Activated B cell treated with CpG ODN at 0.5 μM for 24 hours (primary cell): ENCODE measurements at places on chromosomes 12 and 14.
A peak's percentile ranks its signal among the peaks of the same experiment; 100 is the strongest.

- DNase-seq: no peak
- peaks cover 2% of the 10 kb centered on the region for H3K27me3 ChIP-seq
- no peaks in the 10 kb centered on the region for H3K36me3 ChIP-seq
Measured at GRCh38 chr14:63214417-63215196, 10.4 kb downstream of the RHOJ start.

GRCh38 chr12:753611-754472 lies 1.5 kb downstream of the WNK1 start:
- H3K4me1 ChIP-seq: peaks cover 41% of the 10 kb centered on the region
- H3K27me3 ChIP-seq: no peaks in the 10 kb centered on the region
- peak; percentile 48 for DNase-seq

- no peaks in the 10 kb centered on the region for H3K4me1 ChIP-seq
- H3K4me3 ChIP-seq: no peak overlapping the region
- no peaks in the 10 kb centered on the region for H3K36me3 ChIP-seq
- H3K27ac ChIP-seq: no peak overlapping the region
- no peak for DNase-seq
- peaks cover 14% of the 10 kb centered on the region for H3K27me3 ChIP-seq
Measured at GRCh38 chr12:131112700-131113290, 159.1 kb downstream of the ADGRD1 start.

- no peak overlapping the region for H3K4me3 ChIP-seq
- H3K36me3 ChIP-seq: no peaks in the 10 kb centered on the region
- no peaks in the 10 kb centered on the region for H3K4me1 ChIP-seq
- H3K27me3 ChIP-seq: peaks cover 18% of the 10 kb centered on the region
- no peak for DNase-seq
Measured at GRCh38 chr12:4388662-4389061, 9.2 kb upstream of the FGF23 start.

GRCh38 chr12:132559652-132560363 lies 50.6 kb downstream of the LRCOL1 start:
- H3K36me3 ChIP-seq: peaks cover 4% of the 10 kb centered on the region
- DNase-seq: peak; percentile 48
- peaks cover 21% of the 10 kb centered on the region for H3K4me1 ChIP-seq
- peak overlapping the region; percentile 79 for H3K4me3 ChIP-seq
- no peak overlapping the region for H3K27ac ChIP-seq
- H3K27me3 ChIP-seq: no peaks in the 10 kb centered on the region

- H3K27ac ChIP-seq: no peak overlapping the region
- peaks cover 33% of the 10 kb centered on the region for H3K4me1 ChIP-seq
- no peak for DNase-seq
Measured at GRCh38 chr12:55733858-55734257, 5.0 kb upstream of the CD63 start.

DNA sequence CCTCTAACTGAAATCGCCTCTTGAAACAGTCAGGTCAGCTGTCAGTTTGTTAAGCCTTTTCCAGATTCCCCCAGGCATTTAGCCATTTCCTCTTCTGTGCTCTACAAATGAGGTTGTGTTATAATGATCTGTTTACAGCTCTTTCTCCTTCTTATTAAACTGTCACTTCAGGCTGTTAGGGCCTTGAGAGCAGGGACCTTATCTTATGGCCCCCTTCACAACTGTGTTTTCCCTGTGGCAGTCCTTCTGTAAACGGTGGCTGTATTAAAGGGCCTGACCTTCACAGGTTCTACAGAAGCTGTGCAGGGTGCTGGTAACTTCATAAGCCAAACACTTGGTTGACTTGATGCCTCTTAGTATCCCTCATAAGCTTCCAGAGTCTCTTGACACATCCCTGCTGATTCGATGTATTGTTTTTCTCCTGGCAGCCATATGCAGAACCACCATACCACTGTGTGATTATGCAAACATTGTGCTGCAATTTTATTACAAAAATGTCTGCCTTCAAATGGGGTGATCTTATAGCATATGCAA lies 104.7 kb downstream of the PLEKHA5 start:
- no peak overlapping the region for H3K27ac ChIP-seq
- DNase-seq: no peak
- no peaks in the 10 kb centered on the region for H3K27me3 ChIP-seq
- H3K4me3 ChIP-seq: no peak overlapping the region
- H3K36me3 ChIP-seq: no peaks in the 10 kb centered on the region

- H3K27me3 ChIP-seq: no peaks in the 10 kb centered on the region
- H3K27ac ChIP-seq: no peak overlapping the region
- H3K36me3 ChIP-seq: no peaks in the 10 kb centered on the region
- no peak overlapping the region for H3K4me3 ChIP-seq
Measured at GRCh38 chr12:117684471-117684870, 284.3 kb downstream of the KSR2 start.

GRCh38 chr14:21090194-21090939 lies 8.1 kb downstream of the ZNF219 start:
- DNase-seq: no peak
- peak overlapping the region; percentile 20 for H3K27ac ChIP-seq

- H3K27ac ChIP-seq: no peak overlapping the region
- H3K4me3 ChIP-seq: no peak overlapping the region
- H3K4me1 ChIP-seq: no peaks in the 10 kb centered on the region
- H3K36me3 ChIP-seq: peaks cover 61% of the 10 kb centered on the region
- no peaks in the 10 kb centered on the region for H3K27me3 ChIP-seq
Measured at GRCh38 chr14:69460093-69460701, 24.3 kb upstream of the PLEKHD1 start.

DNA sequence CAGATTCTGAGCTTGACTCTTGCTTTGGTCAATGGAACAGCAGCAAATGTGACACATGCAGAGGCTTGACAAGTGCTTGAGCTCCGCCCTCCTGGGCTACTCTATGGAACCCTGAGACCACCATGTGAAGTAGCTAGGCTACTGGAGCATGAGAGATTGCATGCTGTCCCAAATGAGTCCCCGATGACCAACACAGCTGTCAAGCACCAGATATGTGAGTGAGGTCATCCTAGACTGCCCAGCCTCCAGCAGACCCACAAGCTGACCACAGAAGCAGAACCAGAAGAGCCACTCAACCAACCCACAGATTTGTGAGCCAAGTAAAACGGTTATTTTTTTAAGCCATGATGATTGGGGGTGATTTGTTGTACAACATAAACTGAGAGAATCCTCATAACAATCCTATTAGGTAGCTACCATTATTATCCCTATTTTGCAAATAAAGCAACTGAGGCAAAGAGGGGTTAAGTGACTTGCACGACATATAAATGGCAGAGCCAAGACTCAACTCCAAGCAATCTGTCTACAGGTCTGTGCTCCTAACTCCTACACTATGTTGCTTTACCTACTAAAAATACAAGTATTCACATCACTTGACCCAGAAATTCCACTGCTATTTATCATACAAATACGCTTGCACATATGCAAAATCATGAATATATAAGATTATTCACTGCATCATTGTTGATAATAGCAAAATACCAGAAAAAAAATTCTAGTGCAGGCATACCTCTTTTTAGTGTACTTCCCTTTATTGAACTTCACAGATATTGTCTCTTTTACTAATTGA lies 136.2 kb downstream of the NDUFA12 start:
- DNase-seq: no peak
- H3K4me1 ChIP-seq: peaks cover 18% of the 10 kb centered on the region
- no peak overlapping the region for H3K27ac ChIP-seq
- H3K36me3 ChIP-seq: no peaks in the 10 kb centered on the region
- no peak overlapping the region for H3K4me3 ChIP-seq

DNA sequence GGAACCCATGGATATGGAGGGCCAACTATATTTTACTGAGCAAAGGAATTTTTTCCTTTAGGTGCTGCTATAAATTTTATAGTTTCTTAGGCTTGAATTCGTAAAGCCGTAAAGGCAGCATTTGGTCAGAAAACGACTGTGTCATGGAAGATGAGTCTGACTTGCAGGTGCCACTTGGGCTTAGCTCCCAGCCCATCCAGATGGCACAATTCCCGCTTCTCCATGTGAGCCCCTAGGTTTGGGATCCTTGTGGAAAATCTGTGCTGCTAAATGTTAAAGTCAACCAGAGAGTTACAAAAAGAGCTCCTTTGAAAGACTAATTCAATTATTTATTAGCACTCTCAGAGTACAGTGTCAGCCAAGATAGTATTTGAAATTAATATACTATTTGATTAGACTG lies 120.1 kb upstream of the NPAS3 start:
- no peak overlapping the region for H3K4me3 ChIP-seq
- no peaks in the 10 kb centered on the region for H3K36me3 ChIP-seq
- H3K27me3 ChIP-seq: no peaks in the 10 kb centered on the region
- no peaks in the 10 kb centered on the region for H3K4me1 ChIP-seq

GRCh38 chr12:6041891-6042290 lies 82.6 kb downstream of the VWF start:
- peaks cover 8% of the 10 kb centered on the region for H3K27me3 ChIP-seq
- H3K4me1 ChIP-seq: no peaks in the 10 kb centered on the region
- no peaks in the 10 kb centered on the region for H3K36me3 ChIP-seq
- DNase-seq: no peak
- H3K4me3 ChIP-seq: no peak overlapping the region
- H3K27ac ChIP-seq: no peak overlapping the region

DNA sequence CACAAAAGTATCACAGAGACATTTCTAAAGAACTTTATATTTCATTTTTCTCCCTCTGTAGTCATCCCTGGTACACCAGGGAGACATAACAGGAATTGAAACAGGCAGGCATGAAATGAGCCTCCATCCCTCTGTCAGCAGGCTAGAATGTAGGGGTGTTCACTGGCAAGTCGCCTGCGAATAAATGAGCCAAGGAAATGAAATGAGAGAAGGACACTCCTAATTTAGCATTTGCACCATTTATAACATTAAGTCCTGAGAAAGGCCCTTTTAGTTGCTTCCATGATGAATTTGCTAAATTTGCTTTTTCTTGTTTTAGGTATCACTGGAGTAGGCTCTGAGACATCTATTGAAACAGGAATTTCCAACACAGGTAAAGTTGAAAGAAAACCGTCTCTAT lies 192.4 kb upstream of the CNTN1 start:
- peaks cover 2% of the 10 kb centered on the region for H3K4me1 ChIP-seq
- H3K27me3 ChIP-seq: peaks cover 3% of the 10 kb centered on the region
- no peak for DNase-seq
- H3K4me3 ChIP-seq: no peak overlapping the region

DNA sequence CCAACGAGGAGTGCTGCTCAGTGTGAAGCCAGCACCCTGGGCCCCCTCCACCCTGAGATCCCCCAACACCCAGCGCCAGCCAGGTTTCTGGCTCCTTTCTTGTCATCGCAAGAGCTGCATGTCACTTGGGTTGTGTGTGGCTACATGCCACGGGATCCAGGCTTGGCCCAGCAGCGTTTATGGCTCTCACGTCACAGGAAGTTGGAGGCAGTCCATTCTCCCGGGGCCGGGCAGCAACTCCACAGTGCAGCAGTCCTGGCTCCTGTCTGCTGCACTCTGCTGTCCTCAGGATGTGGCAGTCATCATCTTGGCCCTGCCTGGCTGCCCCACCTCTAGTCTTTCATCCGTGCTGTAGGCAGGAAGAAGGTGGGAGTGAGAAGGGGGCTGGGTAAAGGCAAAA lies 78.3 kb downstream of the AACS start:
- no peak overlapping the region for H3K27ac ChIP-seq
- no peak overlapping the region for H3K4me3 ChIP-seq
- H3K27me3 ChIP-seq: no peaks in the 10 kb centered on the region
- no peak for DNase-seq
- H3K4me1 ChIP-seq: peaks cover 4% of the 10 kb centered on the region

DNA sequence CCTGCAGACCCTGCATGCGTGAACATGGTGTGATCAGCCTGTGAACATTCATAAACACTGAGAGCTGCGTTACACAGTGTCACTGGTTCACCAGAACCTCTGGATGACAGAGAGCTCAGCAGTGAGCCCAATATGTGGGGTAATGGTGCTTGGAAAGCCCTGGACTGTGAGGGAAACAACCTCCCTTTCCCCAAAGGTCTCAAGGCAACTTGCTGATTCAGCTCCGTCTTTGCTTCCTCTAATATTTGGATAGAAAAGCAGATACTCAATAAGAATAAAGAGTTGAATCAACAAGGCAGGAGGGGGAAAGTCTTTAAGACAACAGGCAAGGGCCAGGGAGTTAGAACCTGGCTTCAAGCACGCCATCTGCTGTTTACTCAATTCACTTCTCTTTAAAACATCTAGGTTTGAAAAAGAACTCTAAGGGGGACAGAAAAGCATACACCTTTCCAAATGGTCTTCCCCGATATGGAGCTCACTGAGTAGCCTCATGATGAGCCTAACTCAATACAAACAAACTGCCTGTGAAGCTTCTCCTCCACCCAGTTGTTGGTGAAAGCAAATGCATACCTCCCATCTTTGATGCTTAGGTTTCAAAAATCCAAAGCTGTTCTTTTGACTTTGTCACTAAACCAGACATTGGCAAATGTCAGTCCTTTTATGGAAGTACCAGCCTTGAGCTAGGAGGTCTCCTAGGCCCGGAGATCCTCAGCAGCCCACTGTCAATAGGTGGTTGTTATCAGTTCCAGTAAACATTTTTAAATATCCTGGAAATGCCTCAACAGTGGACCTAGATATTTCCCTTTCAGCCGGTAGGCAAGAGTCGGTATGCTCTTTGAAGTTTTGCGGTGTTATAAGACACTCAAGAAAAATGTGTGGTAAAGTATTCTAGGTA lies 76.1 kb downstream of the SAMD4A start:
- H3K27ac ChIP-seq: no peak overlapping the region
- DNase-seq: no peak
- no peaks in the 10 kb centered on the region for H3K4me1 ChIP-seq
- H3K27me3 ChIP-seq: no peaks in the 10 kb centered on the region
- H3K36me3 ChIP-seq: no peaks in the 10 kb centered on the region
- no peak overlapping the region for H3K4me3 ChIP-seq

GRCh38 chr14:64005822-64006221 lies 153.0 kb downstream of the SYNE2 start:
- no peak overlapping the region for H3K4me3 ChIP-seq
- no peak for DNase-seq
- H3K4me1 ChIP-seq: peaks cover 10% of the 10 kb centered on the region
- no peaks in the 10 kb centered on the region for H3K27me3 ChIP-seq
- peaks cover 18% of the 10 kb centered on the region for H3K36me3 ChIP-seq

DNA sequence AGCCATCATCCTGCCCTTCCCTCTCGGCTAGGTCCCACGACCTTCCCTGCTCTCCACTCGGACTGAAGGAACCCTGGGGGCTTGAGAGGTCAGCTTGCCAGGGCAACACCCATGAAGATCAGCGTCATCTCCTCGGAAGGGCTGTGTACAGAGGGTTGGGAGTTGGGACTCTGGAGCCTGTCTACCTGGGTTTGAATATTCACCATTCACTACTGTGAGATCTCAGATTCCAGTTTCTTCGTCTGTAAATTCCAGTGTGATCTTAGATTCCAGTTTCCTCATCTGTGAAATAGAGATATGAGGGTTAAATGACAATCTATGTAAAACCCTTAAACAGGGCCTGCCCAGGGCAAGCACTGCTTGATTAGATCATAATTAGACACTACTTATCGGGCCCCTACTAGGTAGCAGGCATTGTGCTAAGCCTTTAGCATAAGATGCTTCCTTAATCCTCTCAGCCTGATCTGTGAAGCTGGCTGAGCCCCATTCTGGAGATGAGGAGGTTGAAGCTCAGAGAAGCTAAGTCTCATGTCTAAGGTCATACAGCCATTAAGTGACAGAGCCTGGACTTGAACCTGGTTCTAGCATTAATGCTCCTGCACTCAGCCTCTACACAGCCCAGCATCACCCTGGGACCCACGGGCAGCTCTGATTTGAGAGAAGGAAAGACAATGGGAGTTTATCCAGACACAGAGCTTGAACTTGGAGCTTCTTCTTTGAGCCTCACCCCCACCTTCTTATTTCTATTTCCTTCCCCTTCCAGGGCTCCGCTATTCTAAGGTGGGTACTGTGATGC lies 612 bp upstream of the ZDHHC22 start:
- H3K27me3 ChIP-seq: peaks cover 68% of the 10 kb centered on the region
- no peaks in the 10 kb centered on the region for H3K36me3 ChIP-seq
- peaks cover 26% of the 10 kb centered on the region for H3K4me1 ChIP-seq
